ENCODE measurements at places on chromosomes 1 and 21.
A peak's percentile ranks its signal among the peaks of the same experiment; 100 is the strongest.

DNA sequence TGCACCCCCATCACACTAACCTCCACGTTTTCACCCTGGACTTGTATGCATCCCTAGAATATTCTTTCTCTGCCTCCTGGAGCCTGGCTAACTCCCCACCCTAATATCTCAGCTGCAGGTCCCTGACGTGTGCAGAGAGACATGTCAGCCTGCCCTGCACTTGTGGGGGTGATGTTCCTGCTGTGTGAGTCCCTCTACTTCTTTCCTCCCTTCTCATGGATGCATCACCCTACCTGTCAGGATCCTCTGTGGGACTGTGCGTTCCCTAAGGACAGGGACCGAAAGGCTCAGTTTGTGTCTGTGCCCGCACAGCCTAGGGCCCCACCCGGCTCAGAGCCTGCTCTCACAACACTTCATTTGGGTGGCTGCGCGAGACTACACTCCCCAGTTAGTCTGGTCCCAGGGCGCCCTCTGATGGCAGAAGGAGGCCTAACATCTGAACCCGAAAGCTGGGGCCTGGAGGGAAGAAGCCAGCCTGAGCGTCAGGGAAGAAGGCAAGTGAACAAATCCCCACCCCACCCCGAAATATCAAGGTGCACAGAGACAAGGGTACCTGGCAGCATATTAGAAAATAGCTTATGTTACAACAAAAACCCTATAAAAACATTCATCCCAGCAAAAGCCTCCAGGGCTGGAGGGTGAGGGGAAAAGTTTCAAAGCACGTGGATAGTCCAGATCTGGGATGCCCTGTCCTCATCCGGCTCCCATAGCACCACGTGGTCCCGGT lies 3.7 kb downstream of the CD52 start:
- DNase-seq = peak; percentile 95

DNA sequence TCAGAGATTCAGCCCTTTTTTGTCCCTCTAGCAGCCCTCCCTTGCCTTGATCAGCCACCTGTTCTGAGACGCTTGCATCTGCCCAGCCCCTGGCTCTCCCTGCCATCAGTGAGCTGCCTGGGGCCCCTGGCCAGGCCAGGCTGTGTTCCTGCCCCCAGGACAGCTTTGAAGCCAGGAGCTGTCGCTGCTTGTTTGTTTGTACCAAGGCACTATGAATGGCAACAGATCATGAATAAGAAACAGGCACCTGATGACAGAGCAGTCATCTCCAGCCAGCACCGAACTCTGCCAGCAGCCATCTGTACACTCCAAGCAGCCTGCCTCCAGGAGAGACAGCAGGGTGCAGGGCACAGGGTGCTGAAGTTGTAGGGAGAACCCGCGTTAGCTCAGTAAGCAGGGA lies 8.1 kb upstream of the VWA5B1 start:
- no peak for DNase-seq

GRCh38 chr21:26686278-26686677 lies 113.2 kb upstream of the CYYR1 start:
- peak; percentile 34 for DNase-seq

DNA sequence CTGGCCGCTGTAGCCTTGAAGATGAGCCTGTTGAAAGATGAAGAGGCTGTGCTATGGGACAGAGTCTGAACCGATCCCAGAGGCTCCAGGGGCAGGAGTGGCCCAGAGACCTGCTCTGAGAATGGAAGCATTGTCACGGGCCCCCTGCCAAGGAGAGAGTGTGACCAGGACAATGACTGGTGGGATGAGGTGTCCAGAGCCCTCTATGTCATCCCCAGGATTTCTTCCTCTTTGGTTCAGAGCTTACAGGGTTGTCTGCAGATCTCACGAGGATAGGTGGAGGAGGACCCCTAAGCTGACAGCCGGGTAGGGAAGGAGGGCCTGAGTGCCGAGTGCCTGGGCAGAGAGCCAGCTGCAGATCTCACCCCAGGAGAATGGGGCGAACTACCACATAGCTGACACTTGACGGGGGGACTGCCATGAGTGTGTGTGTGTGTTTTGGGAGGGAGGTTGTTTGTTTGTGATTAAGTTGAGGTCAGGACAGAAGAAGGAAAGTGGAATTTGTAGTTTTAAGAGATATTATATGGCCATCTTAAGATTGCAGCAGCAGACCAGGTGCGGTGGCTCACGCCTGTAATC lies 25.4 kb downstream of the PIK3CD start:
- DNase-seq = no peak

GRCh38 chr1:175713381-175713780 lies 30.0 kb downstream of the TNR start:
- DNase-seq = no peak

- no peak for DNase-seq
Observed at GRCh38 chr21:42319851-42320572, 4.8 kb upstream of the TFF3 start.

GRCh38 chr21:43880111-43880985 lies 15.3 kb downstream of the AGPAT3 start:
- no peak for DNase-seq

DNA sequence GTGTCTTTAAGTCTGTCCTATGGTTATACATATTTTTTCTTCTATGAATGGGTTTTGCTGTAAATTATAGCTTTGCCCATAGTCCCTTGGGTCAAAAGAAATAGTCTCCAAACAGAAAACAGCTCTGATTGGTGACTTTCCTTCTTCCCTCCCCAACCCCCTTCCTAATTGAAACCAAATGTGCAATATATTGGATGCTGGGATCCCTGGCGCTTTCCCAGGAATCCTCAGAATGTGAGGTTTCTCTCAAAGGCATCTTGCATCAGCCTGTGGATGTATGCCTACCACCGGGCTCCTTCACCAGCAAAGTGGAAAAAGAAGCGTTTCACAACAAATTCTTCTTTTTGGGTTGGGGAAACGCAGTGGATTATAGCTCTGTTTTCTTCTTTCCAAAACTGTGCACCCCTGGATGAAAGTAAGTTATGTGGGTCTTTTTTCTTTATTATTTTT lies at the start of gene DDR2:
TSS of gene DDR2 (plus strand) at position 248 of the 450 bp plus-strand sequence. CDS start 86,600 bp downstream, outside the sequence.
- no peak for DNase-seq

GRCh38 chr1:203692565-203693470 lies 66.2 kb downstream of the ATP2B4 start:
- no peak for DNase-seq

GRCh38 chr1:77900687-77901293 lies 12.4 kb downstream of the NEXN start:
- peak; percentile 22 for DNase-seq

- no peak for DNase-seq
Observed at GRCh38 chr1:229452956-229453801, 19.3 kb upstream of the ACTA1 start.

DNA sequence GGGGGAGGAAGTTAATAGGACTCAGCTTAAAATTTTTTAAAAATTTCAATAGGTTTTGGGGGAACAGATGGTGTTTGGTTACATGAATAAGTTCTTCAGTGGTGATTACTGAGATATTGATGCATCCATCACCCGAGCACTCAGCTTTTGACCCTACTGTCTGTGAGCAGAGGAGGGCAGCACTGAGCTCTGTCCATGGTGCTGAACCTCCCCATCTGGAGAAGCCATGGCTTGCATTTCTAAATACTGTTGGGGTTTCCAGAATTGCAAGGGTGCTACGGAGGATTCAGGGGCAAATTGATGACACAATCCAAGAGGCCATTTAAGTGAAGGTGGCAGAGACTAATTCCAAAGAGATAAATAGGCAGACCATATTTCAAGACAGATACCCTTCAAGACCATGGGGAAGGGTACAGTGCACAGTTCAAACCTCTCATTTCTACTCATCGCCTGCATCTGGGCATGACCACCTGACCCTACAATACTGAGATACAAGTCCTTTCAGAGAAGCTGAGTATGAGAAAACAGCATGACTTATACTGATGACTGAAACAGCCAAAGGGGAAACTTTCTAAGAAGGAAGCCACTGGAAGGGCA lies 17.2 kb downstream of the SYT2 start:
- DNase-seq = peak; percentile 50

GRCh38 chr1:203037509-203038190 lies 11.4 kb downstream of the PPFIA4 start:
- DNase-seq = no peak

- no peak for DNase-seq
Observed at GRCh38 chr1:42034426-42034825, 115.7 kb upstream of the HIVEP3 start.

DNA sequence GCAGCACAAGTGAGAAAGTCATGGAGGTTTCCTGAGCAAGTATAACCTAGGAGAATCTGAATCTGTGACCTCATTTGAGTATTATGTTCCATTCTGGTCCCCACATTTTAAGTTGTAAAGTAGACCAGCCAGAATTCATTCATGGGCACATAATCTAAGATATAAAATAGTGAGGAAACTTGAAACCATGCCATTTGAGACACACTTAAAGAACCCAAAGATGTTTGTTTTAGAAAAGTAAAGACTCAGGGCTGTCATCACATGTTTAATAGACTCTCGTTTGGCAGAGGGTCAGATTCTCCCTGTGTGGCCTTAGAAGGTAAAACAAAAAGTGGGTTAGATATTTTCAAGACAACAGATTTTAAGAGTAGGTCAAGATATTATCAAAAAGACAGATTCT lies 6.4 kb downstream of the SZT2 start:
- no peak for DNase-seq

DNA sequence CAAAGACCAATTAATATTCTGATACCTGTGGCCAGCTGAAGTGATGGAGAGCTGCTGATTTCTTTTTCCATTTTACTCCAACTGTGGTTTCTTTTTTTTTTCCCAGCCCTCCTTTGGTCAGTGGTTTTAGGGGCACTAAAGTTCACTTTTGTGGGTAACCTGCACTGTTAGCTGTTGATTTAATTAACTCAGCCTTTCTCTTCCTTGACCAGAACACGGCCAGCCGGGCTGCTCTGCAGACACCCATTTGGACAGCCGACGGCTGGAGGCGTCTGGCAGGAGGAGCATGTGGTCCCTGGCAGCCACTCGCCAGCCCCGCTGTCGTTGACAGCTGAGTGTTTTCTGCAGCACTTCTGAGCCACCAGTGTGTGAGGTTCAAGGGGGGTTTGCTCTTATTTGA lies 136.2 kb upstream of the RUNX3 start:
- DNase-seq = no peak

DNA sequence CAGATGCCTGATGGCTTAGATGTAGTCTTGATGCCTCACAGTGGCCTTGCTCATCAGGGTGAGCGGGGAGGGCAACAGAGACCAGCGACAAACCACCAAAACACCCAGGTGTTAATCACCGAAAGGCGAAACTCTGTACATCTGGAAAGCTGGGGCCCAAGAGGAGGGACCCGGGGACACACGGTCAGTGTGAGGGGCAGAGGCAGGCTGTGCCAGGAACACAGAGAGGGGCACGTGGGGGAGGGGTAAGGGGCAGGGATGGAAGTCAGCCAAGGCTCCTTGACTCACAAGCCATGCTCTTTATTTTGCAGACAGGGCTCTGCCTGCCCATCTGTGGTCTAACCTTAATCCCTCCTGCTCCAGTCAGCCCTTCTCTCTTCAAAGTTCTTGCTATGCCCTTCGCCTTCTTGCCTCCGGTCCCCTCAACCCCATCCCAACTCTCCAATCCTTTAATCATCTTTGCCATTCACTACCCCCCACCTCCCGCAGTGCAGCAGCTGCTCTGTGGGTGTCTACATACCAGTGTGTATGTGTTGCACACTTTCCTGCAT lies 4.3 kb downstream of the MEF2D start:
- no peak for DNase-seq

DNA sequence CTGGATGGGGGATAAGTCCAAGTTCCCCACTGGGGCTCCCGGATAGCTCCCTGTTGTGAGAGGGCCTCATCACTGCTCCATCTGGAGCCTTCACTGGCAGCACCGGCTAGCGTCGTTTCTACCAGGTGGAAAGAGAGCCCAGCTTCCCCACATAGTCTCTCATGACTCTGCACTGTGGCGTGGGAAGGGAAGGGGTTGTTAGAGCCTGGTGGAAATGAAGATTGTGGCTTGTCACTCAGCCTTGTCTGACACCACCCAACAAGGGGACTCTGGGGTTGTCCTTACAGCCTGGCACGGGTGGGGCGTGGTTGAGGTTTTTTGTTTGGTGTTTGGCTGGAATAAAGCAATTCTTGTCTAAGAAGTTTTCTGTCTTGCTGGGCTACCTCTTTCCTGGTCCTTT lies 94.6 kb downstream of the ADARB1 start:
- DNase-seq = no peak

- no peak for DNase-seq
Observed at GRCh38 chr1:209820986-209821385, 6.8 kb upstream of the UTP25 start.

DNA sequence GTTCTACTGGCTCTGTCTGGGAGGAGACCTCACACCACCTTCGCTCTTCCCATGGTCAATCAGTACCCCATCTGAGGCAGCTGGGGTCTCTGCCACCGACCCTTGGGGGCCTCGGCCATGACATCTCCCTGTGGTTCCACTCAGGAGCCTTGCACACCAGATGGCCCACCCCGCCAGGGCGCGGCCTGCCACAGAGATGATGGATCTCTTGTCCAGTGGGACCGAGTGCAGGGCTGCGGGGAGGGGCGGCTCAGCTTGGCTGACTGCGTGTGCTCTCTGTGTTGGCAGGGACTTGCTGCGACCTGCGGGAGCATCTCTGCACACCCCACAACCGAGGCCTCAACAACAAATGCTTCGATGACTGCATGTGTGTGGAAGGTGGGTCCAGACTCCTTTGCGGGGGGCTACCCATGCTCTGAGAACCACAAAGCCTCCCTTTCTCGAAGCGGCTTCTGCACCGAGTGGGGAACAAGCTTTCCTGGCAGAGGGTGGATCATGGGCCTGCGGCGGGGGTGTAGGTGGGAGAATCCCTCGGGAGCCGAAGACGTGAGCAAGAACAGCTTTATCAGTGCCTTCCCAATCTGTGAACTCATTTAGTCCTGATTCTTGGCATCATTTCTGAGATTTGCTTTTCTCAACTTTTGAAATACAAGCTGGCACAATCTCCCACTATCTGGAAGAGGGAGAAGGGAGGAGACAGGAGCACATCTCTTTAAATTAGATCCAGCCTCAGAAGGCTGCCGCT lies 20.9 kb upstream of the AGTRAP start:
- DNase-seq = no peak

DNA sequence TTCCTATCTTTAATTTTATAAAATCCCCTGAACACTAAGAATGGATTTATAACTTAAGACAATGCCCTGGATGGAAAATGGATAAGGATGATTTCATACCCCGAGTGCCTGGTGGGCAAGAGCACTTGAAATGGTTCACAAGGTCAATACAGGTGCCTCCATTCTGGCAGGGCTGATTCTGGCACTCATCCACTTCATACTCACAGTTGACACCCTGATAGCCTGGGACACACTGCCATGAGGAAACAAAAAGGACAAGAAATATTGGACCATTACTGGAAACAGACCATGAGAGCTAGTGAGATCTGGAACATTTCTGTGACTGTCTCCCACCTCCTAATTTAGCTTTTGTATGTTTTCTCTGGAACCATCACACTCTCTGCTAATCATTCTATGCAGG lies 39.1 kb upstream of the ADAM30 start:
- no peak for DNase-seq

GRCh38 chr21:33406493-33406892 lies 3.3 kb downstream of the IFNGR2 start:
- peak; percentile 19 for DNase-seq

GRCh38 chr1:181151378-181152326 lies 63.2 kb downstream of the IER5 start:
- peak; percentile 70 for DNase-seq
